ENCODE measurements at places on chromosomes 1 and 21.

- DNase-seq, result no peak
Observed at GRCh38 chr1:111359376-111359775, 68.2 kb downstream of the OVGP1 start.

DNA sequence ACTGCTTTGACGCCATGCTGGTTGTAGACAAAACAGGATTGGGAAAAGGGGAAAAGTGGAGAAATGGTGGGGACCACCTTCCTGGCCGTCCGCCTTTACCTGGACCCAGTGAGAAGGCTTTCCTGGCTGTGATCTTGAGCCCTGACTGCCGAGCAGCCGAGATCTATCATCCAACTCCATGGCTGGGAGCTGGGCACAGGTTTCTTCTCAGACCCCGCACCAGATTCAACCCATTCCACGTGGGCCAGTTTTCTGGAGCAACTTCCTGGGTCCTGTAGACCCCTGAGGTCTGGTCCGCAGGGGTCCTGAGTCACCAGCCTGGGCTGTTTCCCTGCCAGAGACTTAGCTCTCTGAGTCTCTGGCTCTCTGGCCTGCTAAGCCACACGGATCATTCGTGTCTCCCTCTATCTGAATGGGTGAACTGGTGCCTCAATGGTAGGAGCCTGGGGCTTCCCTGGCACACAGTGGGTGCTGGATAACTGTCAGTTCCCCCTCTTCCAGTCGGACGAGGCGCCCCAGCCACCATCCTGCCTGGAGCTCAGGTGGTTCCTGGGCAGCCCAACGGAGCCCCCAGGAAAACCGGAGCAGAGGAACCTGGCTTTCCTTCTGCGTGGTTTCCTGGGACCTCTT, 4.5 kb upstream of the NPHP4 start:
- no peak for DNase-seq

DNA sequence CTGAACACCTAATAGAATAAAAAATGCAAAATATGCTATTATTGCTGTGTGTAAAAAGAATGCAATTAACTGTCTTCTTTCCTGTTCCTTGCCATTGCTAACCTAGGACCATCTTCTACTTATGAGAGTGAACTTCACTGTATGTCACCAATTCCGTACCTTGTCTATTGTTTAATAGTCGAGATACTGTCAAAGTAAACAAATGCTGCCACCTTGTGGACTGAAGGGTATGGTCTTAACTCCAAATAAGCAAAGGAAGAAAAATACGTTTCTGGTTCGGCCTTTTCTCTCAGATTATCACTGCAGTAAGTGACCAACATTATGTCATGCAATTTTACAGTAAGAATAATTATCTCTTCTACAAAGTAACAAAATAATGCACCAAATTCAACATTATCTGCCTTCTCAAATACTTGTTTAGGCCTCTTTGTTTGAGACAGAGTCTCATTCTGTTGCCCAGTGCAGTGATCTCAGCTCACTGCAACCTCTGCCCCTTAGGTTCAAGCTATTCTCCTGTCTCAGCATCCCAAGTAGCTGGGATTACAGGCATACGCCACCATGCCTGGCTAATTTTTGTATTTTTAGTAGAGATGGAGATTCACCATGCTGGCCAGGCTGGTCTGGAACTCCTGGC, 133.4 kb downstream of the COP1 start:
- no peak for DNase-seq

DNA sequence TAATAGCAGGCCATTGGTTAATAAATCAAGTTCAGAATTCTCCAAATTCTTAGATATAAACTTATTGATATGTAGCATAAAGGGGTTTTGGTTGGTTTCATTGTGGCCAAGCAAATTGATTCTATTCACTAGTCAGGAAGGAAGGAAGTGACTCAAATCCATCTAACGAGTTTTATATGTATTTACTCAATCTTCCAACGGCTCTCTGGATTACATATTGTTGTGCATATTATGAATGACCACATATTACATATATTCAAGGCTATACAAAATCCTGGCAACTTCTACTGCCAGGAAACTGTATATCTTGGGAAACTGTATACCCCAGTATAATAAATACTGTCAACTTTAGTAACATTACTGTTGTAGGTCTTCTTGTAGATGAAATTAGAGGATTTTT, 20.1 kb upstream of the PDE4B start:
- no peak for DNase-seq

DNA sequence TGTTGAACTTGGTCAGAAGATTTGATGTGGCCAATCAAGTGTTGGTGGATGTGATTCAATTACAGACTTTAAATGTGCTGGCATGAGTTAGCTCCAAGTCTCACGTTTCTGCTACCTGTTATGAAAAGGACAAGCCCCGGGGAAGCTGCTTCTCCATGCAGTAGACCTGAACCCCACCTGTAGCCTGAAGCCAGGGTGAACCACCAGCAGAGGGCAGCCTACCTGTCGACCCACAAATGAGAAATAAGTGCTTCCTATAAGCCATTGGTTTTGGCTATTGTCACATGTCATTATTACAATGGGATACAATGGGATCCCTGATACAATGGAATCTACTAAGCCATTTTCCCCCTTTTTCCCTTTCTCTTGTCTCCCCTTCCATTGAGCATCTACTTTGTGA, 230.2 kb downstream of the PRDM2 start:
- DNase-seq, result peak; percentile 1

DNA sequence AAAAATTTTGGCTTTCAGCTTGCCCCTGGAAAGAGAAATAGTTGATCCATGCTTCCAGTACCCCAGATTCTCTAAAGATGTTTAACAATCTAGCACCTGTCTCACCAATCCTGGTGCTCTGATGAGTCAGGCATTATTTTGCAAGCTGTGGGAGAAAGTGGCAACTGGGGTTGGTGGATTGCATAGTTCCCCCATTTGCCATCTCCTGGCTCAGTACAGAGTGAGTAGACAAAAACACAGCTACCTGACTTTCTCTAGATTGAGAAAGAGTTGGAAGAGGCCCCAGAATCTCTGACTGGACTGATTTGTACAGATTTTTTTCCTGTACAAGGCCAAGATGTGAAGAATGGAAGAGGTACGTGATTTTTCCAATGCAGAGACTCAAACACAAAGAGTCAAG, 75.1 kb upstream of the NEGR1 start:
- no peak for DNase-seq

GRCh38 chr1:77476475-77476874, 194.7 kb downstream of the AK5 start:
- DNase-seq, result no peak

- DNase-seq, result no peak
Observed at GRCh38 chr1:169722779-169723178, 11.1 kb downstream of the SELE start.

DNA sequence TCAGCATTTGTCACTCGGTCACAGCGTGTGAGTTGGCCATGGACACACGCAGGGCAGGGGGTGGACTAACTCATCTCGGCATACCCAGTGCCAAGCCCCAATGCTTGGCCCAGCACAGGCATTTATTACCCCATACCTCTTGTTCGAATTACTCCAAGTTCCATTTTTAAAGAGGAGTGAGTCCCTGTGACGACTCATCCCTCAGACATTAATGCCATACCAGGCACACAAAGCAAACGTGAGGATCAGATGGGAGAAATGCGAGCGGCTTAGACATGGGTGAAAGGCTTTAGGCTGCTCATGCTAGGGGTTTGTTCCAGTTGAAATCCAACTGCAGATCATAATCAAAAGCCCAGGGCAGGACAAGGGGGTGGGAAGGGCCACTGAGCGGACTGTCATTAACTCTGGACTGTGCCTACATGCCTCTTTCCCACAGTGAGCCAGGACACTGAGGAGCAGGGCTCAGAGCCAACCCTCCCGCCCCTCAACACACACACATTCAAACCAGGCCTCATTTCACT, 118.5 kb upstream of the NGF start:
- DNase-seq, result no peak

DNA sequence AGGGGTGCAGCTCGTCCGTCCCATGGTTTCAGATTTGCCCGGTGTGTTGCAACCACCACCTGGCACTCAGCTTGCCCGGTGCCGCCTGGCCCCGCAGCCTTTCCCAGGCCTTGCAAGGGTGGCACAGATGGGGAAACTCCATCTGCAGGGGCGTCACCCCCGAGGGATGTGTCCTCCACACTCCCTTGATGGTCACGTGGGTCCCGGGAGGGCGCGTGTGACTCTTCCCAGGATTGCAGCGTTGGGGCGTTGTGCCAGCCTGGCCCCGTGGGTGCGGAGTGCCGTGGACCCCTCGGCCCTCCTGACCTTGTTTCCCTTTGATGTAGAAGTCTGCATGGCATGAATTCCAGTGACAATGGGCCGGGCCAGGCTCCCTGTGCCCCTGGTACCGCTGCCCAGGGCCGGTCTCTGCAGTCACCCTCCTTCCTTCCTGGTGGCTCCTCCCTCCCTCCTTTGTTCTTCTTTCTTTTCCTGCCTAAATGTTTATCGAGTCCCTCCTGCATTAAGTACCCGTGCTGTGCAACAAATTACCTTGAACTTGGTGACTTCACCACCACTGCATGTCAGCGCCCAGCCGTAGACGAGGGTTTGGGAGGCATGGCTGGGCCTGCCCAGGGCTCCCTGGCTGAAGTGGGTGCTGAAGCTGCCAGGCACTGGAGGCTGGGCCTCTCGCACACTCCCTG, 22.9 kb downstream of the RRP1 start:
- DNase-seq, result no peak

- no peak for DNase-seq
Observed at GRCh38 chr1:226605318-226605950, 56.9 kb downstream of the STUM start.

- no peak for DNase-seq
Observed at GRCh38 chr1:34019741-34020552, 145.1 kb downstream of the CSMD2 start.

GRCh38 chr1:221998186-221998612, 256.3 kb upstream of the DUSP10 start:
- no peak for DNase-seq

DNA sequence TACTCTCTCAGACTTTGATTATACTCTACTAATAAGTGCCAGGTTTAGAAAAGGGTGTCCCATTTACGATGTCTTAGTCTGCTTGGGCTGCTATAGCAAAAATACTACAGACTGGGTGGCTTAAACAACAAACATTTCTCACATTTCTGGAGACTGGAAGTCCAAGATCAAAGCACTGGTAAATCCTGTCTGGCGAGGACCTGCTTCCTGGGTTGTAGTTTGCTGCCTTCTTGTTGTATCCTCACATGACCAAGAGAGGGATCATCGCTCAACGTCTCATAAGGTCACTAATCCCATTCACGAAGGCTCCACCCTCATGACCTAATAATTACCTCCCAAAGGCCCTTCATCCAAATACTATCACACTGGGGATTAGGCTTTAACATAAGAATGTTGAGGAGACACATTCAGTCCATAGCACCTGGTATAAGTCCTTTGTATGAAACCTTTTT, 12.0 kb downstream of the PRDX6 start:
- no peak for DNase-seq

GRCh38 chr1:3821004-3821403, 24.7 kb upstream of the LRRC47 start:
- DNase-seq, result no peak

GRCh38 chr1:67393737-67394136, 36.5 kb downstream of the SERBP1 start:
- DNase-seq, result no peak

DNA sequence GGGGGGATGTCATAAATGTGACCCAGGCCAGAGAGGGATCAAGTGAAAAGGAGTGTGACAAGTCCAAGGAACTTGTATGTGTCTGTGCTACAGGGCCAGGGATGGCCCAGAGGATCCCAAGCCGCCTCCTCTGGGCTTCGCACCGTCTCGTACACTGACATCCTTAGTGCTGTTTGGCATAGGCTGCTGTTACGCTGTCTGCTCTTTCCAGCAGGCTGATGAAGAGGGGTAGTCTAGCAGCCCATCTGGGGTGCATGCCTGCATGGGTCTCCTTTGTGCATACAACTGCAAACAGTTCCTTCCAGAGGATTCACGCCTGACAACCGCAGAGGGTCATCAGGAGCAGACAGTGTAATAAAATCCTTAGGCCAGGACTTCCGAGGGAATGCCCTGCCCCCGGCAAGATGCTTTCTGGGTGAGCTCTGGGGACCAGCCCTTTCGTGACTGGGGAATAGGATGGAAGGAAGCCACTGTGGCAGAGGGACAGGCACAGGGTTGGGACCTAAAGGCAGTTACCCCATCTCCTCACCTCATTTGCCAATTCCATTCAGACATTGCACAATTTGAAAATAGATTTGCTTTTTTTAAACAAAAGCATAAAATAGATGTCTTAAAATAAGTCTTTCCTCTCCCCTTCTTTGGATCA, 6.3 kb upstream of the GOLT1A start:
- no peak for DNase-seq

GRCh38 chr1:245583575-245584330, 429.0 kb downstream of the KIF26B start:
- DNase-seq, result no peak

- no peak for DNase-seq
Observed at GRCh38 chr21:24636696-24637095, 970.6 kb downstream of the MRPL39 start.

DNA sequence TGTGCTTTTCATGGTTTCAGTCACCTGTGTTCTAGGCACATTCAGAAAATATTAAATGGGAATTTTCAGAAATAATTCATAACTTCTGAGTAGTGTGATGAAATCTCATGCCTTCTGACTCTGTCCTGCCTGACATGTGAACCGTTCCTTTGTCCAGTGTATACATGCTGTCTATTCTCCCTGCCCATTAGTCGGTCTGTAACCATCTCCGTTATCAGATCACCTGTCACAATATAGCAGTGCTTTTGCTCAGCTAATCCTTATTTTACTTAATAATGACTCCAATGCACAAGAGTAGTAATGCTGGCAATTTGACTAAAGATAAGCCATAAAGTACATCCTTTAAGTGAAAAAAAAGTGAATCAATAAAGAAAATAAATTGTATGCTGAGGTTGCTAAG, 597.5 kb downstream of the BRINP3 start:
- no peak for DNase-seq

DNA sequence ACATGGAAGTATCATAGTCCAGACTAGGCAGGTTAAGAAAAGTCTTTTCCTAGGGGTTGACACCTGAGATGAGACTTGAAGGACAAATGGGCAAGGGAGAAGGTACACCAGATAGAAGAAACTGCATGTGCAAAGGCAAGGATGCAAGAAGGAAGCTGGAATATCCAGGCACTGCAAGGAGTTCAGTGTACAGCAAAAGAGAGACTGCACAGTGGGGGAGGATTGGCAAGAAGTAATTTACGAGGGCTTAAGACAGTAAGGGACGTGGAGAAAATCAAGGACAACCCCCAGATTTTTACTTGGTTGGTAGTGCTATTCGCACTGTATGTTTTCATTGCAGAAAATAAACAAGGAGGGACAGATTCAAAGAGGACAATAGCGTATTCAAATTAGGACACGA, 58.5 kb downstream of the DNM3 start:
- DNase-seq, result no peak

DNA sequence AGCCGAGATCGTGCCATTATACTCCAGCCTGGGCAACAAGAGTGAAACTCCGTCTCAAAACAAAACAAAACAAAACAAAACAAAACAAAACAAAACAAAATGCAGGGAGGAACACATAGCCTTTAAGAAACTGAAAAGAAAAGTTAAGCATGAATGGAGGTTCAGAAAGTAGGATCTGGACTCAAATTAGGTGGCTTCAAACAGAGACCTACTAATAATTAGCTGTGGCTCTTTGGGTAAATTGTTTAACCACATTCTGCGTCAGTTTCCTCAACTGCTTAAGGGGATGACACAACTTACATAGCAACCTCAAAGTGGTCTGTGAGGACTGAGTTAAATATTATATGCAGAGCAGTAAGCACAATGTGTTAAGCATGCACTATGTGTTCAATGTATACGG, 458.2 kb downstream of the ADGRL2 start:
- no peak for DNase-seq
